ENCODE measurements at places on chromosomes 12 and 14.
A peak's percentile ranks its signal among the peaks of the same experiment; 100 is the strongest.

GRCh38 chr12:130097798-130098255 is 64.4 kb upstream of the FZD10 start:
- DNase-seq = no peak

DNA sequence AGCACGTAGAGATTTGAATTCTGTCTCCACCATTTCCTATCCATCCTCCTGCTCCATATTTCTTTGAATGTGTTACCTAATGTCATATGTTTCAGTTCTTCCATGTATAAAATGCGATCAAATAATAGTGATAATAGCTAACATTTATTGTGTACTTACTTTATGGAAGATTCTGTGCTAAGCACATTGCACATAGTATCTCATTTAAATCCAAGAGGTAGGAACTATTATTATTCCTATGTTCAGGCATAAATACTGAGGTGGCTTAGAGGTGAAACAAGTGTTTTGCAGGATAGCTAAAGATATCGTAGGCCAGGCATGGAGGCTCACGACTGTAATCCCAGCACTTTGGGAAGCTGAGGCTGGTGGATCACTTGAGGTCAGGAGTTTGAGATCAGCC is 17.5 kb upstream of the AICDA start:
- DNase-seq = no peak

- DNase-seq = peak; percentile 80
Observed at GRCh38 chr12:106190581-106190980, 51.8 kb upstream of the NUAK1 start.

GRCh38 chr12:53980802-53981496 is 4.0 kb upstream of the HOXC10 start:
- DNase-seq = no peak

GRCh38 chr14:51789596-51789995 is 70.8 kb upstream of the GNG2 start:
- DNase-seq = no peak

DNA sequence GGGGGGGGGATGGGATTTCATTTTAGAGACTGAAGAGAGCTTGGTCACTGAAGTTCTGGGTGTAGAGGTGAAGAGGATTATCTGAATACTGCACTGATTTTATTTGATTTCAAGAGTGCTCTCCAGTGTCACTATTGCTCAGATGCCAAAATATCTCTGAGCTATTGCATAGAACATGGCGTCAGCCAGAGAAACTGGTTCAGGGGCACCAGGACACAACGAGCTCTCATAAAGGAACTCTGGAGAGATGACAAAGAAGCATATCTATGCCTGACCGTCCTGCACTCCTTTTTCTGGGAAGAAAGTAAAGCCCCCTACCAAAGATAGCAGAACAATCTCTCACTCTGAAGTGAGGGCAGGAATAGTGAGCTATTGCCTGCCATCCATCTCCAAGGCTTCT is 2.0 kb downstream of the SLC7A8 start:
- no peak for DNase-seq

- no peak for DNase-seq
Observed at GRCh38 chr12:111642681-111643426, 42.9 kb downstream of the BRAP start.

- no peak for DNase-seq
Observed at GRCh38 chr12:132899033-132899432, 11.6 kb upstream of the CHFR start.

GRCh38 chr14:40393143-40393542 is 960.9 kb upstream of the FBXO33 start:
- no peak for DNase-seq

GRCh38 chr14:75254381-75254822 is 24.2 kb upstream of the FOS start:
- DNase-seq = no peak

- no peak for DNase-seq
Observed at GRCh38 chr12:47787596-47788319, 14.7 kb downstream of the SLC48A1 start.

DNA sequence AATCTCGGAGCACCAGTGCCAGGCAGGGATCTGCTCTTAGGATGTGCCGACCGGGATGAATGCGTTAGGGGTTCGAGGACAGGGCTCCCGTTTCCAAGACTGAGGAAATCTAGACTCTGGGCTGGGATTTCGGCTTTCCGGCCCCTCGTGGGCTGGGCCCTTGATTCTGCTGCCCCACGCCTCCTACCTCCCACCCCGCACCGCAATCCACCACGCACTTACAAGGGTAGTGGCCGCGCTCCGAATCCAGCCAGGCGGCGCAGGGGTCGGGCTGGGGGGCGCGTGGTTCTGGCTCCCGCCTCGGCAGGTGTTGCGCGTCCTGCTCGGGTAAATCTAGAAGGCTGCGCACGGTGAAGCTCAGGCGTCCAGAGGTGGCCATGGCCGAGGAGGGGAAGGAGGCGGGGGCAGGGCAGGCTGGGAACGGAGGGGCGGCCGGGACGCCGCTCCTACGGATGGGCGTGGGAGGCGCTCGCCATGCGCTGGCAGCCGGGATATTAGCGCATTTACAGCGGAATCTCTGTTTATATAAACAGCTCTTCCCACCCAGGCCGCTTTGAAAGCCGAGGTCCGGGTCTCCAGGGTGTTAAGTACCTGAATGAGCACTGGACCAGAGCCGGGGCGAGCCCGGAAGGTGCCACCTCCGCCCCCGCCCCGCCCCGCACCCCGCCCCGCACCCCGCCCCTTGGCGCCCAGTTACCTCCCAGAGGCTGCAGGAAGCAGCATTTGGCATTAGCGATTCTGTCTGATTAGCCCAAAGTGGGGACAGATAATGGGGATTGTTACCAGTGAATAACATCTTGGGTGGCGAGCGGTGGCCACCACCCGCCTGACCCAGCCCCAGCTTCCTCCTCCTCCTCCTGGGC is at the start of gene NKX2-8:
TSS of gene NKX2-8 (minus strand) at position 604 of the 863 bp plus-strand sequence. CDS start at position 379, 225 bp downstream.
- DNase-seq = no peak

DNA sequence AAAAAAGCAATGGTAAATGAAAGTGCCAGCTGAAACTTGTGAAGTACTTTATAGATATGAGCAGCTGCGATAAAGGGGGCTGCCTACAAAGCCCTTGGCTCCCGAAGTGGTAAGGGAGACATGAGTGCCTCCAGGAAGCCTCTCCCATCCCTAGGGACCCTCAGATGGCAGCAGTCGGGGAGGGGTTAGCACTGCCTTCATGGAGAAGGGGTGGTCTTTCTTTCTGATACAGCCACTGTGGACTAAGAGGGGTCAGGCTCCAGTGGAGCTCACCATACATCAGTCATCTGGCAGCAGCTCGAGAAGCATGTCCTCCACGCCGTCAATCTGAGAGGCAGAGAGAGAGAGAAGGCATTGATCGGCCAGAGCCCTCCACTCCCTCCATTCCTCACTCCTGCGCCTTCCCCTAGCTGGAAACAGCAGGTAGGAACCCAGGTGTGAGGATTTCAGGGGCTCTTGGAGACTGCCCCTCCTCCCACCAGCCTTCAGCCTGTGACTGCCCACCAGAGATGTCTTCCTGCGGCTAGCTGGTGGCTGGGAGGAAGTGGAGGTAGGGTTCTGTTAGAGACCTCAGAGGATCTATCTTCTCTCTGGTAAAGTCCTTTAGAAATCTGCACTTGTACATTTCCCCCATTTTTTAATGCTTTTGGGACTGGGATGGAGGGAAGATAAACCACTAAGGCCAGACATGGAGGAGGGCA is 2.3 kb downstream of the TCL1A start:
- no peak for DNase-seq

All from NCI-H1694 treated with DMSO at 0.1 percent for 48 hours (cell line).